ENCODE measurements at places on chromosomes 13 and 19.

DNA sequence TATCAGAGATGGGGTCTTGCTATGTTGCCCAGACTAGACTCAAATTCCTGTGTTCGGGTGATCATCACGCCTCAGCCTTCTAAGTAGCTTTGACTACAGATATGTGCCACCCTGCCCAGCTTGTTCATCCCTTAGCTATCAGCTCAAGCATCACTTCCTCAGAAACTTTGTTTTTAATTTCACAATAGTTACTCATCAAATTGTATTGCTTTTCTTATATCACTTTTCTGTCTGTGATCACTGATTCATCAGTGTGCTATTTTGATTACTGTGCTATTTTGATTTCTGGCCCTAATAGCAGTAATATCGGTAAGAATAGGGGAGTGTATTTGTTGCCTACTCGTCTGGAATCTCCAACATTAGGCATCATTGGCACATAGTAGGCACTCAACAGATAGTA lies 878.6 kb upstream of the PCDH20 start:
- no peak for DNase-seq

DNA sequence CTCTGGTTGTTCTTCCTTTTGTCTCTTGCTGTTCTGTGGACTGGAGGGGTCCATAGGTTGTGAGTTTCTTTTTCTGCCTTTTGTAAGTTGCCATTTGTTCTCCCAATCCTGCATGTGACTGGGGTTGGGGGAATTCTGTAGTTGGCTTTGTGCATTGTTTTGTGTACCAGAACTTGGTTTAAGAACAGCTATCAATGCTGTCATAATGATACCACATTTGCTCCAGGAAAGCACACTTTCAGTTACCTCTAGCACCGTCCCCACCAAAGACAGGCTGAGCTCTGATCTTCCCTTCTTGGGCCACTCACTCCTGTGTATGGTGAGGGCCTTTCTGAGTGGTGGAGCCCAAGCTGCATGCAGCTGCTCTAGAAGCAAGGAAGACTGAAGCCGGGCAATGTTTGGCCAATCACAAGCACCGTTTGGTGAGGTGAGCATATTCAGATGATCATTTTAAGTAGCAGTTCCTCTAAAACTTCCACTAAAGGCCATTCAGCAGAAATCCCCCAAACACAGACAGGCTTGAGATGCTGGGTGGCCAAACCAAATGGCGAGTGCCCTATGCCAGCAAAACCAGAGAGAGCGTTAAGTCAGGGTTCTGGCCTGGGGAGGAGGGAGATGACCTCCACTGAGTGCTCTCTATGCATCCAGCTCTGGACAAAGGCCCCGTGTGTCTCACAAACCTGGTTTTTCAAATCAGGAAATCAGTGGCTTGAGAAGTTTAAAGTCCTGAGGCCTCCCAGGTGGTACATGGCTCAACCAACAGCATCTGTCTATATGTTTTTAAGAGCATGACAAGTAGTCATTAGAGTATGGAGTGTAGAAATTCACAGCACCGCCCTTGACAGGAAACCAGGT lies 120.7 kb upstream of the SPATA13 start:
- no peak for DNase-seq

GRCh38 chr19:52237771-52238400 lies 31.5 kb upstream of the ZNF766 start:
- DNase-seq, result no peak

- DNase-seq, result no peak
Observed at GRCh38 chr19:8255426-8256125, 46.4 kb downstream of the CERS4 start.

DNA sequence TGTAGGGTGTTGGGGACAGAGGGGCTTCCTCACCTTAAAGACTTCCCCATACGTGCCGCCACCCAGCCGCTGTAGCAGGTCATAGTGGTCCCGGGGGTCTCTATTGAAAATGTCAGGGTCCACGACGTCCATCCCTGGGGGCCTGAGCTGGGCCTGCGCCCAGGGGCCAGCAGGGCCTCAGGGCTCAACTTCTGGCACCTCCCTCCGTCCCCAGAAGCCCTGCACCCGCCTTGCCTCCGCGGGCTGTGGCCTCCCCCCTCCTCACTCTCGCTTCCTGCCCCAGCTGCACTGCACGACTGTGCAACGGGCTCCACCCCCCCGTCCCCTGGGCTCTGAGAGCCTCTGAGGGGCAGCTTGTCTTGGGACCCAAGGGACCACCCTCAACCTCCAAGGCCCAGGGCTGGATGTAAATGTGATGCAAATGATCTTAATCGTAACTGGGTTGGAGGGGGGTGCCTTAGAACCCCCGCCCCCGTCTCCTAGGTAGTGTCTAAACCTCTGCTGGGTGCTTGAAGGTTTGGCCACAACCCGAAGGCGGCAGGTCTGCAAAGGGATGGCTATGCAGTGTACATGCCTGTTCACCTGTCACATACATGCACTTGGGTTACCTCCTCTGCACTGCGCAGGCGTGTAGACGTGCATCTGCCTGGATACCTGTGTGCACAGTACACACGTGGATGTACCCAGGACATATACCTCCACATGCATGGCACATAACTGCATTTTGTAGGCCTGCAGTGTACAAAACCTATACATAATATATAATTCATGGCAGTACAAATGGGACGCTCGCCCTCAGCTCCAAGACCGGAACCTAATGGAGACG lies at the start of gene MAP4K1:
TSS of gene MAP4K1 (minus strand) at position 190 of the 826 bp plus-strand sequence. CDS start at position 132, 58 bp downstream.
- no peak for DNase-seq

- DNase-seq, result no peak
Observed at GRCh38 chr13:110676595-110677587, 29.0 kb downstream of the CARS2 start.

GRCh38 chr13:74073274-74073673 lies 60.9 kb downstream of the KLF12 start:
- no peak for DNase-seq

DNA sequence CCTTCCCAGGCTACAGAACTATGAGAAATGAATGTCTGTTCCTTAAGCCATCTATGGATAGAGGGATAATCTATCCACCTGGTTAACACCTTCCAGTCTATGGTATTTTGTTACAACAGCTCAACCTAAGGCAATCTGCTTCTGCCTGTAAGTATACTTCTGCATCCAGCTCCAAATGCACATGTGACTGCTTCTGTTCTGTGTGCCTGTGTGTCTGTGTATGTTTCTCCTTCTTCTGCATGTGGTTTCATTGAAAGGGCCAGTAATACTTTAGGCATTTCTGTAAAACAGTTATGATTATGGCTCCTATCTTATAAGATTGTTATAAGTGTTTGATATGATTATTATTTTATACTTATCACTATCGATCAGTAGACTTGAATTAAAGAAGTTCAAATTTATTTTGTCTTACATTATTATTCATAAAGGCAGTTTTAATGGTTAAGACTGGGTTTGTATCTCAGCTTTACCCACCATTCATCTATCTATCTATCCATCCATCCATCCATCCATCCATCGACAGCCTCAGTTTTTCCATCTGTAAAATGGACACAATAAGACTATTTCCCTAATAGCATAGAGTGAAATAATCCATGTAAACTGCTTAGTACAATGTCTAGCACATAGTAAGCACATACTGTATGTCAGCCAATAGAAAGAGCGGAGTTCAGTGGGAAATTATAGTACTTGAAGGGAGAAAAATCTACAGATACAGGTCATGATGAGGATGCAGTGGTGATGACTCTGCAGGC lies 37.5 kb upstream of the TM9SF2 start:
- no peak for DNase-seq

DNA sequence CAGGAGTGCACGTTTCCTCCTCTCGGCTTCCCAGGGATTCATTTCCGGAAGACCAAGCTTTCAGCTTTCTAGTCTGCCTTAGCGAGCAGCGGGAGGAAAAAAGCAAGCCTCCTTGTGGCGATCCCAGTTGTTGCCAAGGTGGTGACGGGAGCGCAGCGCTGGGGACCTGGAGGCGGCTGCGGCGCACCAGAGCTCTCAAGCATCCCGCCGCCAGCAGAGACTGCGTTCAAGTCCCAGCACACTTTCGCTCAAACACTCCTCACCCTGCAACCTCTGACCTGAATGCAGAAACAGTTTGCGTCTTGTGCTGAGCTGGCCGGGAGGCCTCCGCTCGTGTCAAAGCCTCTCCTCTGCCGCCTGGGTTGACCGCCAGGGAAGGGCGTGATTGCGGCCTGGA lies 4.9 kb downstream of the GSX1 start:
- DNase-seq, result no peak

GRCh38 chr13:46498650-46499049 lies 54.3 kb upstream of the LRCH1 start:
- DNase-seq, result no peak

DNA sequence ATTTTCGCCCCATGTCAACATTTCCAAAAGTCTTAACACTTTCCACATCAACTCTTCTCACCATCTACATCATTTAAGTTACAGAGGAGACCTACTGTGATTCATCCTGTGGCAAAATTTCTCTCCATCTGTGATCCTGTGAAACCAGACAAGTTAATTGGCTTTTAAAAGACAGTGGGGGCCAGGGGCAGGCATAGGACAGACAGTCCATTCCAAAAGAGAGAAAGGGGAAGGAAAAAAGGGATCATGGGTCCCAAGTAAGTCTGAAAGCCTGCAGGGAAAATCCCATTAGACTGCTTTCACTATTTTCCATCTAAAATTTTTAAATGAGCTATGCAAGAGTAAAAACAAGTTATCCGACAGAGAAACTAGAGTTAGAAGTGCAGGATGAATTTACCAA lies 121.0 kb downstream of the MRPL57 start:
- DNase-seq, result no peak

DNA sequence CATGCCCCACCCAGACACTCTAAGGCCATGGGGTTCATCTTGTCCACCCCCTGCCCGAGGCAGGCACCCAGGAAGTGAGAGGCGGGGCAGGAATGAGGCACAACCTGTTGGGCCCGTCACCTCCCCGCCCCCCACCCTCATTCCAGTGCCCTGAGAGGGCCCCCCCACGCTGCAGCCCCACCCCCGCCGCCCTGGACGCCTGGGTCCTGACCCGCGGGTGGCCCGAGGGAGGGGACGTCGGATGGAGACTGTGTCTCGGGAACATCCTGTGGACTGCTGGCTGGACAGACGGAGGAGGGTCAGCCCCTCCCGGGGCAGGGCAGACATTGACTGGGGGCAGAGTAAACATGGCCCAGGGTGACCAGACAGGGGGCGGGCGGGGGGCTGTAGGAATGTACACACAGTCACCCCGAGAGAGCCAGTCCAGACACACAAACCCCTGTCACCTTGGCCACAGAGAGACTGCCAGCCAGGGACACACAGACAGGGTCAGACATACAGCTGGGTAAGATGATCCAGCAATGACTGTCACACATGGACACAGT lies 7.4 kb upstream of the JUNB start:
- DNase-seq, result no peak

GRCh38 chr13:45086484-45086883 lies 33.8 kb upstream of the GTF2F2 start:
- DNase-seq, result no peak

DNA sequence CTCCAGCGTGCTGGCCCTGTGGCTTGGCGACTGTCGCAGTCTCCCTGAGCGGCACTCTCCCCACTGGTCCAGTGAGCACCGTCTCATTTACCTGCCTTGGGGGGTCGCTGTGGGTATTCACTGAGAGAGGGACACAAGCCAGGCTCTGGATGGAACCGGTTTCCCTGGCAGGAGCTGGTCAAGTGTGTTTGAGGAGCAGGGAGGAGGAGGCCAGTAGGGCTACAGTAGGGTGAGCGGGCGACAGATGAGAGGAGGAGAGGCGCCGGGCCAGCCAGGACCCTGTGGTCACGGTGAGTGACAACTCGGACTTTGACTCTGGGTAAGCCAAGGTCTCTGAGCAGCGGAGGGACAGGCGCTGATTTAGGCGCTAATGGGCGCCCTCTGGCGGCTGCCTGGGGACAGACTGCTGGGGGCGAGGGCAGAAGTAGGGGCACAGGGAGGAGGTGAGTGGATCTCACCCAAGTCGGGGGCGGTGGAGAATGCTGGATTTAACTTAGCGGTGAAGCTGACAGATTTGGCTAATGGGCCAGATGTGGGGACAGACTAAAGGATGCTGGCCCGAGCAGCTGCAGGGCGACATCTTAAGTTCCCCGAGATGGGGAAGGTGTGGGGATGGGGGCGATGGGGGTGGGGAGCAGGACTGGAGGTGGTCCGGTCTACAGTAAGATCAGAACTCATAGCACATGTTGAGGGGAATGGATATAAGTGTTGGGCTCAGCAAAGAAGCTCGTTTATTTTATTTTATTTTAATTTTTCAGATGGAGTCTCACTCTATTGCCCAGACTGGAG lies 4.7 kb upstream of the PRMT1 start:
- DNase-seq, result peak; percentile 29

GRCh38 chr19:36420961-36421748 lies 2.7 kb upstream of the ZFP82 start:
- peak; percentile 9 for DNase-seq

GRCh38 chr13:97945792-97946419 lies 7.6 kb upstream of the IPO5 start:
- DNase-seq, result no peak

GRCh38 chr13:35514801-35515502 lies 38.5 kb upstream of the MAB21L1 start:
- no peak for DNase-seq

DNA sequence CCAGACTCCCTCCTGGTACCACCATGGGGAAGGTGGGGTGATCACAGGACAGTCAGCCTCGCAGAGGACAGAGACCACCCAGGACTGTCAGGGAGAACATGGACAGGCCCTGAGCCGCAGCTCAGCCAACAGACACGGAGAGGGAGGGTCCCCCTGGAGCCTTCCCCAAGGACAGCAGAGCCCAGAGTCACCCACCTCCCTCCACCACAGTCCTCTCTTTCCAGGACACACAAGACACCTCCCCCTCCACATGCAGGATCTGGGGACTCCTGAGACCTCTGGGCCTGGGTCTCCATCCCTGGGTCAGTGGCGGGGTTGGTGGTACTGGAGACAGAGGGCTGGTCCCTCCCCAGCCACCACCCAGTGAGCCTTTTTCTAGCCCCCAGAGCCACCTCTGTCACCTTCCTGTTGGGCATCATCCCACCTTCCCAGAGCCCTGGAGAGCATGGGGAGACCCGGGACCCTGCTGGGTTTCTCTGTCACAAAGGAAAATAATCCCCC lies 505 bp upstream of the CEACAM5 start:
- DNase-seq, result no peak

- no peak for DNase-seq
Observed at GRCh38 chr19:4988770-4989251, 19.9 kb downstream of the KDM4B start.

- no peak for DNase-seq
Observed at GRCh38 chr13:28468023-28468915, 26.7 kb downstream of the FLT1 start.

DNA sequence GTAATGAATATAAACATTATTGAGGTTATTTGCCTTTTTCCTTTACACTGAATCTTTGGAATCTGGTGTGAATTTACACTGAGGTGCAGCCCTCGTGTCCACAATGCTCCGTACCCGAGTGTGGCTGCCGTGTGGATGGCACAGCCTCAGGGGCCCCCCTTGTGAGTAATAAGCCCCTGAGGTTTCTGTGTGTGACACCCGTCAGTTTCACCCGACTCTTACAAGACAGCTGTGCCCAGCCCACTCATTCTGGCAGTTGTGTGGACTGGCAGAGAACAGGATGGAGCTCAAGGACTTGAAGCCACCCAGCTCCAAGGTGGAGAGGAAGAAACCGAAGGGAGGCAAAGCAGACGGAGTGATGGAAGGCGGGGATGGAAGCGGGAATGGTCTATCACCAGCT lies 7.8 kb downstream of the PROZ start:
- no peak for DNase-seq

- peak; percentile 54 for DNase-seq
Observed at GRCh38 chr13:51844862-51845573, at the start of gene TMEM272. TMEM272 (minus strand) TSS chr13:51845177; CDS start chr13:51838530, 6,647 bp downstream.

GRCh38 chr19:31910224-31910623 lies 435.2 kb upstream of the ZNF507 start:
- no peak for DNase-seq

Measured in substantia nigra (tissue), 51 donors.